ENCODE measurements at places on chromosomes 6 and 20.

GRCh38 chr20:64166721-64167615 lies 2.7 kb downstream of the MYT1 start:
- no peak for DNase-seq

DNA sequence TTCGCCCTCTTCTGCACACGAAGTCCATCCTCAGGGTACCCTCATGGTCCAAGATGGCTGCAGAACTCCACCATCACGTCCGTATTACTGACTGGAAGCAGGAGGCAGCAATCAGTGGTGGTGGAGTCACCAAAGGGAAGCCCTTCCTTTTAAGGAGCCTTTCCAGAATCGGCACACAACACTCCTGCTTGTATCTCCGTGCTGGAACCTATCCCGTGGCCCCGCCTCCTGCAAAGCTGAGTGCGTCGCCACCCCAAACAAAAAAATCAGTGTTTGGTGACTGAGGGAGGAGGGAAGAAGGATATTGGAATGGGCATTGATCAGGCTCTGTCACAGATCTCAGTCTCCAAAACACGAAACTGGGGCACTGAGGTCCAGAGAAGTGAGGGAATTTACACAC lies 5.8 kb upstream of the CCN5 start:
- no peak for DNase-seq

DNA sequence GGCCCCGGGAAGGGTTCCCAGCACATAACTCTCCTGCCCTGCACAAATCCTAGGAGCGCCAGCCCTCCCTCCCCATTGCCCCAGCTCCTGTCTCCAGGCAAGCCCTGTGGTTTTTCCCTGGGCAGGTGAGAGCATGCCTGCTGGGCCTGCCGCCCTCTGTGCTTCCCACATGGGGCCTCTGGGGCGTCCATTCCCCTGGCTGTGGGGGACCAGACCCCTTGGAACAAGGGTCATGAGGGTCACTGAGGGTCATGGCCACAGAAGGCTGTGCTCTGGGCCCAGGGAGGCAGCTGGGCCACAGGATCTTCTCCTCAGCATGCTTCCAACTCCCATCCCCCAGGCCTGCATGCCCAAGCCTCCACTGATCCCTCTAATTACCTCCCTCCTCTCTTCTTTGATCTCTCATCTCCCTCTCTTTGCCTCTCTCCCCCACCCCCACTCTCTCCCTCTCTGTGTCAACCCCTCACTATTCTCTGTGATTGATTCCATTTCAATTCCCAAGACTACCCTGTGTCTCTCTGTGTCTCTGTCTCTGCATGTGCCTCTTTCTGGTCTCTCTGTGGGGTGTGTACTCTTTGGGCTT lies 6.1 kb downstream of the MDFI start:
- DNase-seq: no peak

DNA sequence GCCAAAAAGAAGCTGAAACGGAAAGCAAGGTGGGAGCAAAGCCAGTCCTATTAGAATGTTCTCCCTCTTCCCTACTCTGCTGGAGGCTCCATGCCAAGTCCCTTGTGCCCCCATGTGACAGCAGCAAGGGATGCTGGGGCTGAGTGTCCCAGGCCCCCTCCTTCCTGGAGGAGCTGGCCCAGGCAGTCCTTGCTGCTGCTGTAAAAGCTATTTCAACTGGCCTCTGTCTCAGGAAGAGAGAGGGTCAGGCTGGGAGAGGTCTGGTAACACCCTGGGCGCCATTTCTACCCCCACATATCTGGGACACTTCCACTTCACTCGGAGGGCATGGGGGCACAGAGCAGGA lies 25.0 kb downstream of the TTBK1 start:
- no peak for DNase-seq

GRCh38 chr20:19510611-19511010 lies 247.4 kb upstream of the RIN2 start:
- DNase-seq: no peak

- no peak for DNase-seq
Observed at GRCh38 chr6:34836008-34836407, 44.1 kb downstream of the BLTP3A start.

GRCh38 chr20:20518263-20518662 lies 150.4 kb downstream of the INSM1 start:
- DNase-seq: no peak

DNA sequence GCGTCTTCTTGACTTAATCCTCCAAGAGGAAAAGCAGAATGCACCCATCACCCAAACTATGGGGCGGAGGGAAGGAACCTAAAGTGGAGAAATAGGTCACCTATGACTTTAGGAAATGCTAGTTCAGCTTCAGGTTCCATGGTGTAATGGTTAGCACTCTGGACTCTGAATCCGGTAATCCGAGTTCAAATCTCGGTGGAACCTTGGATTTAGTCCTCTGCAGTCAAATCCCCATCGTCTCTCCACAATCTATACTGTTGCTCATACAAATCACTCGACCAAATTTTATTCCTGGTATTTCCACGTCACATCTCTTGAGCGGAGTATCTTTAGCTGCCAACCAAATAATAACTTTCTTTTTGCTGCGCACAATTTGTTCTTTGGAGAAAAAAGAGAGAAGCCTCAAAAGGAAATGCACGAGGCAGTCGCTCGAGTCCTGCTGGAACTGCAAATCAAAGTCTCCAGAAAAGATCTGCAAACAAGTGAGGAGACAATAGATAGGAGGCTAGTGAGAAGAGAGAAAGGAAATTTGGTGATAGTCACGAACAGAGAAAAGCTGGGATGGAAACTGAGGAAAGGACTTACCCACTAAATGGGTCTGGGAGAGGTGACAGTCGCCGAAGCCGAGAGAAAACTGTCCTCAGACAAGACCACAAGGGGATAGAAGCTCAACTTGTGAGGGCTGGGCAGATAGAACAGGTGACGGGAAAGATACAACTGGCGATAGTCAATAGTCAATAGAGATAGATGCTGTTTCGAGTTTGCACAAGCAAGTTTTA lies 16.6 kb downstream of the POM121L2 start:
- no peak for DNase-seq

DNA sequence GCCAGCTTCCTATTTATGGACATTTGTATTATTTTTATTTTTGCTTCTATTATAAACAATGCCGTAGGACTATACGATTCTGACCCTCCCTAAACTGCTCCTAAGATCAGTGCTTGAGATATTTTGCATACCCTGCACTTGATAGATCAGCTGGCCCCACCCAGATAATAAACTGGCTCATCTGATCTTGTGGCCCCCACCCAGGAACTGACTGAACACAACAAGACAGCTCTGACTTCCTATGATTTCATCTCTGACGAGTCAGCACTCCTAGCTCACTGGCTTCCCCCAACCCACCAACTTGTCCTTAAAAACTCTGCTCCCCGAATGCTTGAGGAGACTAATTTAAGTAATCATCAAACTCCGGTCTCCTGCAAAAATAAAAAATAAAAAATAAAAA lies 34.9 kb upstream of the TFAP2A start:
- no peak for DNase-seq

DNA sequence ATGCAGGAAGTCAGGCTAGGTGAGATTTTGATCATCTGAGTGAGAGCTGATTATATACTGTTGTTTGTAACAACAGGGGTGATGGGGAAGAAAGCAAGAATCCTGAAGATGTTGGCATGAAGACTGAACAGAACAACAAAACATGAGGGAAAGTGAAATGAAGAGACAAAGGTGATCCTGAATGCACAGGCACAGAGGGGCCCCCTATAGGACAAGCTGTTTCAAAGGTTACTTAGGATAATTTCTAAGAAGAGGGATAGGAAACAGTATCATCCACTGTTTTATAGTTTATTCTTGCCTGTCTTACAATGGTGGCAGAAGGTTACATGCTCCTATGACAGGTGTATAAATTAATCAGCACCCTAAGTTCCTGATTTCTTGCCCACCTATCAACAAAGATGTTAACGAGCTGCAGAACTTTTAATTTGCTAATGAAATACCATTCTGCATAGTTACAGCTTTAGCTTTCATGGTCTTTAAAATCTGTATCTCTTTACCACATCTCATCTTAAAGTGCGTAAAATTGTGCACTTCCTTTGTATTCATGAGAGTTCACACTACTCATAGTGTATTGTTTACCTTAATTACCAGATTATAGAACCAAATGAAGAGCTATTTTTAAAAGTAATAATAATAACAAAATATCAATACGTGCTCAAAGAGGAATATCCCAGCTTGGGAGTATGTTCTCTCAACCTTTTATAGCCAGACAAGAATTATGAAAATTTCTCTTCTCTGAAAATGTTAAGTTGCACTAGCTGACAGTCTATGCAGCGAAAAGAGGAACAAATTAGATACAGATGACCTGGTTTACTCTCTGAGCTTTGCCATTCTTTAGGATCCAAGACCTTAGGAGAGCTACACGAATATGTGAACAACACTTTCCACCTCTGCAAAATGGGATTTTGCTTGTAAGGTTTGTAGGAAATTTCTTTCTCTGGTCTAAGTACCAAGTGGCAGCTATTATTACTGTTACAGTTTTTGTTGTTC lies 192.5 kb downstream of the EDN1 start:
- DNase-seq: no peak

- peak; percentile 20 for DNase-seq
Observed at GRCh38 chr6:167825332-167826229, 1.1 kb upstream of the AFDN start.

GRCh38 chr6:154458565-154459470 lies 51.7 kb downstream of the CNKSR3 start:
- DNase-seq: no peak

DNA sequence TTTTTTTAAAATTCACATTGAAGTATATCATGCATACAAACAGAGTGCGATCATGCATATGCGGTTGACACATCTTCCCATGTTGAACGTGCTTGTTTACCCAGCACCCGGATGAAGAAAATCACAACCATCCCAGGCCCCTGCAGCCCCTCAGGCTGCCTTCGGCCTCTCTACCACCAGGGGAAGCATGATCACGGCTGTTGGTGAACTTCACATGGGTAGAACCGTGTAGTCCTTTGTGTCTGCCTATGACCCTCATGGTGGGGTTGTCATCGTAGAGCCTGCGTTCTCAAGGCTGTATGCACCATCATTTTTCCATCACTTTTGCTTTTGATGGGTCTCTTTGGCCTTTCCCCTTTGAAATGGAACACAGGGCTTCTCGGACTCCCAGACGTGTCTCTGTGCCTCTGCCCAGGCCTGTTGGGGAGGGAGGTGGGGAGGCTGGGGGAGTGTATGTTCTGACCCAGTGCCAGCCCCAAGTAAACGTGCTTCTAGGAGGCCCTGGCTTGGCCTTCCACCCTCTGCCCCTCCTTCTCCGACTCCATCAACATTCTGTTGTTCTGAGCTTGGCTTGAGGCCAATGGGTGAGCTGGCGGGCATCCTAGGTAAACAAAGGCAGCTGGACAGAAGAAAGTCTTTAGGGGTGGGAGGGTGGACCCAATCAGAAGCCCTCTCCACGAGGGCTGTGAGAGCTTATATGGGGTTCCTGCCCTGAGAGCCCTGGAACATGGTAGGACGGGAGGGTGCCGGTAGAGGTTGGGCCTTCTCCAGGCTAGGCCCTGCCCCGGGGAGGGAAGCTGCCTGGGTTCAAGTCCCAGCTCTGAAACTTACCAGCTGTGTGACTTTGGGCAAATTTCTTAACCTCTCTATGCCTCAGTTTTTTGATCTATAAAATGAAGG lies 39.7 kb downstream of the TGM2 start:
- DNase-seq: no peak

DNA sequence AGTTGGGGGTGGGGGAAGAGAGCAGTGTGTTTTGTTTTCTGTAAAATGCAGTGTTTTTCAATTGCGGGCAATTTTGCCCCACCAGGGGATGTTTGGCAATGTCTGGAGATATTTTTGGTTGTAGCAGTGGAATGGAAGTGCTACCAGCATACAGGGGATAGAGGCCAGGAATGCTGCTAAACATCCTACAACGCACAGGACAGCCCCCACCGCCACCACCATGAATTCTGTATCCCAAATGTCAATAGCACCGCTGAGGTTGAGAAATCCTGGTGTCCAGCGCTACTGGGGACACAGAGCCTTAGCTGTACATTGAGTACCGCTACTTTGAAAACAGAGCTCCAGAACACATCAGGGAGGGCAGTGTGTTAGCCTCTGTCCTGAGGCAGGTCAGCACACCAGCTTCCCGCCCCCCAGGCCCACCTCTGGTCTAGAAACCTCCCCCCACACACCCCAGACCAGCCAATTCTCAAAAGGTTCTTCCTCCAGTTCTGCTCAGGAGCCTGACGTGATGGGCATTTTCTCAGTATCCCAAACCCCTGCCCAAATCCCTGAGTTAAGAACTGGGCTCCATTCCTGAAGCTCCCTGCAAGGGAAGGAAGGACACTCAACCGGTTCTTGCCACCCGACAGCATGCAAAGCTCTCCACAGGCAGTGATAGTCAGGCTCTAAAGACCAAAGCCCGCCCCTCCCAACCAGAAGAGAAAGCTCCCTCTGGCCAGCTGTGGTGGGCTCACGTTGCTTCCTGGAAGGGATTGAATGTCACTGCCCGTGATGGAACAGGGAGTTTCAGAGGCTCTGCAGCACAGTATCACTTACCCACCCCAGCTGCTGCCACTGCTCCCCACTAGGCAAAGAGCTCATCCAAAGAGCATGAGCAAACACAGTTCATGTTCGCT lies 321.5 kb upstream of the JARID2 start:
- no peak for DNase-seq

DNA sequence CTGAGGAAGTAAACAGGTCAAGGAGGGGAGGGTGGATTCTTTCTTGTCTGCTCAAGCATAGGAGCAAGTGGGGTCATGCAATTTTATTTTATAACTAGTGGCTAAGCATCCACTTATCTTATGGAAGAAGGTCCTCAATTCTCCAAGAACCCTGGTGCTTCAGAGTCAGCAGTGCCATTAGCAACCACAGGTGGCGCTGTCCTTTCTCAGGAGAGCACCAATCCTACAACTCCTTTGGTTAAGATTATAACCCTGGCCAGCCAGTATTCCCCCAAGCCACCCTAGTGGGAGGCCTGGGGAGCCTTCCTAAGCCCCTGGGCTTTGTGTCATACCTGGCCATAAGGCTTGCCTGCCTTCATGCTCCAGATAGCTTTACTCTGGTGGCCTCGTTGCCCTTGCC lies 60.7 kb downstream of the PCSK2 start:
- no peak for DNase-seq

DNA sequence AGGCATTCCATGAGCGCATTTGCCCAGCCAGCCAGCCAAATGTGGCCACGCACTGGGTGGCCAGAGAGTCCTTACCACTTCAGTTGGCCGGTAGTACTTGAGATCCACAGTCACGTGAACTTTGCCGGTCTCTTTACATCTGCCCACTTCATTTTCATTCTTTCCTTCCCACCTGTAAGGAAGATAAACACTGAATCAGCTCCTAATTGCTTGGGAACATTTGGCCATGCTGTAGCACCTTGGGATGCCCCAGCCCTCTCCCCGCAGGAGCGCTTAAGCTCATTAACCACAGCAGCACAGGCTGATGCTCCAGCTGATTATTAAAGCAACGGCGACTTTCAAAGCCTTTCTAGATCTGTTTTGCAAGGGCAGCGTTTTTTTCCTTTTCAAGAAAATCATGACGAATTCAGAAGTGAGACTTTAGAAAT lies 116.6 kb downstream of the FOXC1 start:
- no peak for DNase-seq

- DNase-seq: no peak
Observed at GRCh38 chr6:110575925-110576463, 99.6 kb upstream of the SLC22A16 start.

GRCh38 chr6:30097902-30098768 lies 14.8 kb downstream of the TRIM31 start:
- DNase-seq: no peak

GRCh38 chr6:159565181-159565710 lies 127.8 kb downstream of the SOD2 start:
- no peak for DNase-seq

- peak; percentile 22 for DNase-seq
Observed at GRCh38 chr20:41142245-41142644, 4.9 kb downstream of the PLCG1 start.

- no peak for DNase-seq
Observed at GRCh38 chr6:26474439-26474881, 16.7 kb downstream of the BTN2A1 start.

GRCh38 chr6:41635365-41635764 lies 2.9 kb upstream of the MDFI start:
- DNase-seq: no peak

Data from stimulated activated CD4-positive, alpha-beta T cell treated with anti-CD3 and anti-CD28 coated beads, Interleukin-1b, Interleukin-23, amount 100 ng/mL, for 48 hours (primary cell).